ENCODE measurements at places on chromosomes 12 and 14. TPM values are rescaled to one million over a fixed set of nuclear protein-coding genes. Genes with fewer than 3 reads are reported as not detected.
A peak's percentile ranks its signal among the peaks of the same experiment; 100 is the strongest.

GRCh38 chr14:25394791-25395391 is 344.9 kb upstream of the STXBP6 start:
- DNase-seq: no peak

DNA sequence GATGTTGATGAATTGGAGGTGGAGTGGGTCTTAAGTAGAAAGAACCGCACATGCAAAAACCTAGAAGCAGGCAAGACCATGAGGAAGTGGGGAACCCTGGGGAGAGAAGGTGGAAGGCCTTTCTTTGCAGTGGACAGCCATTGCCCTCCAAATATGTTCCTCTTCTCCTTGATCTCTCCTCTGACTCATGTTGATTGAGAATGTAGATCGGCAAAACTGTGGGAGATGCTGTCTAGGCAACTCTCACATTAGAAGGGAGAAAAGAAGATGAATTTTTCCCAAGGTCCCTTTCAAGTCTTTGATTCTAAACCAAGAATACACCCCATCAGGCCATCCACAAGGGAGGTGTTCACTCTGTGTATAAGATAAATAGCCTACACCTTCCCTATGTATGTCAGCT is 257.5 kb downstream of the MSRB3 start:
- no peak for DNase-seq

GRCh38 chr12:88325076-88325815 is 183.1 kb downstream of the TMTC3 start:
- no peak for DNase-seq

DNA sequence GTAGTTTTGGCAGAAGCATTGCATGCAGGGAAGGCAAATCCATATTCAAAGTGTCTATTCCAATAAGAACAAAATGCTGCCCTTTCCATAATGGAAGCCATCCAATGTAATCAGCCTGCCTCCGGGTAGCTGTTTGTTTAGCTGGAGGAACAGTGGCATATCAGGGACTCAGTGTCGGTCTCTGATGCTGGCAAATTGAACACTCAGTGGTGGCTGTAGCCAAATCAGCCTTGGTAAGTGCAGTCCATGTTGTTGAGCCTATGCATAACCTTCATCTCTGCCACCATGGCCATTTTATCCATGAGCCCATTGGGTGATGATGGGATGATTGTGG is 147.8 kb upstream of the MAX start:
- no peak for DNase-seq

GRCh38 chr12:76627346-76628135 is 68.0 kb upstream of the OSBPL8 start:
- no peak for DNase-seq

GRCh38 chr12:91422811-91423692 is 240.4 kb upstream of the DCN start:
- no peak for DNase-seq

DNA sequence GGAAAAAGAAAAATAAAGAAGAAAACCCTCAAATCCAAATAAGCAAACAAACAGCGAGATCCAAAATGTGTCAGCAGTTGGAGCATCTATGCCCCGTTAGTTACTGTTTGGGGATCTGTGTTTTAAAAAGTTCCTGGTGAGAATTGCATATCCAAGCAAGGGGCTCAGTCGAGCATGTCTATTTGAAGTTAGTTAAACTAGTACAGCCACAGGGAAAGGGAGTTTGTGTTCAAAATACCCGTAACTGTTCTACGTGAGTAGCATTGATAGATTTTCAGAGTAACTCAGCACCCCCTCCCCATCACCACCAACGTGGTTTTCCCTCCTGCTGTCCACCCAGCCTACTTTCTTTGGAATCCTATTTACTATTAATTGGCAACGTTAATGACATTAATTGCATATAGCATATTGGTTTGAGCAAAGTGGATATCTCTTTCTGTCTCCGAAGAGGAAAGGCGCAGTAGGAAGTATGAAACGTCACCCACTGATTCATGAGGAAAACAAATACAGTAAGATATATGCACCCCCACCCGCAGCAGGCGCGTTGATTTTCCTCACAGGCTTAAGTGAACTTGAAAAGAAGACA is 1.5 kb downstream of the NPAS3 start:
- no peak for DNase-seq

DNA sequence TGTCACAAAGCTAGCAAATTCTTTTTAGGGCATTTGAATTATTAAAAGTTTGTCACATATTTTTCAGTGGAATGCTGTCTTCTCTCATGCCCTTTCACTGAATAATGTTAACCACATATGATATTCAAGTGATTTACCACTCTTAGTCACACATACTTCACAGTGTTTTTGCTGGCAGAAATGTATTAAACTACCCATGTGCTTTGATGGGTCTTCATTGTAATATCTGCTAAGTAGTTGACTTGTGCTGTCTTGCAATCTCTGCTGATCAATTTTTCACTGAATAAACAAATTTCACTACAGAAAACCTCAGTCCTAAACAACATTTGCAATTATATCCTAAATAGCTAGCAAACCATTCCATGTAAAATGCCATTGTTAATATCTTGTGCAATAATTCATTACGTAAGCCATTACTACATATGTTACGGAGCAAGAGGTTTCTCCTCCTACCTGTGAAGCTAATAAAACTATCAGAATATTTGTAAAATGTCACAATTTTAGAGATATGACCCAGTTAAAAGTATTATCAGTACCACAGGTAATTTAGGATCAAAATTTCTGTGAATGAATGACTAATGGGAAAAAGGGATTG is 64.6 kb upstream of the LMO3 start:
- no peak for DNase-seq

DNA sequence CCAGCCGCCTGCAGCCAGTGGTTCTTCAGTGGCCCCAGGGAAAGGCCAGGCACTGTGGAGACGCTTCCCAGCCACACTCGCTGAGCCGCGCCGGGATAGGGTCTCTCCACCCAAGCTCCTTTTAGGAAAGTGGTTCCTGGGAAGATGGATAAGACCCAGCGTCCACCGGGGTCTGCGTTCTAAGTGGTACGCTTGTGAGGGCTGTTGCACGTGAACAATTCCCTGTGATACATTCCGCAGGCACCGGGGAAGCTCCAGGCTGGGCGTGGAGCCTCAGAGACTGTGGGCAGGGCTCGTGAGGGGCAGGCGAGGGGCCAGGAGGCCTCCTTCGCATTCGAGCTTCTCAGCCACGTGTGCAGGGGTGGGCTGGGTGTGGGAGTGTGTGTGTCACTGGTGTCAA is 48.4 kb downstream of the GALNT9 start:
- DNase-seq: no peak

DNA sequence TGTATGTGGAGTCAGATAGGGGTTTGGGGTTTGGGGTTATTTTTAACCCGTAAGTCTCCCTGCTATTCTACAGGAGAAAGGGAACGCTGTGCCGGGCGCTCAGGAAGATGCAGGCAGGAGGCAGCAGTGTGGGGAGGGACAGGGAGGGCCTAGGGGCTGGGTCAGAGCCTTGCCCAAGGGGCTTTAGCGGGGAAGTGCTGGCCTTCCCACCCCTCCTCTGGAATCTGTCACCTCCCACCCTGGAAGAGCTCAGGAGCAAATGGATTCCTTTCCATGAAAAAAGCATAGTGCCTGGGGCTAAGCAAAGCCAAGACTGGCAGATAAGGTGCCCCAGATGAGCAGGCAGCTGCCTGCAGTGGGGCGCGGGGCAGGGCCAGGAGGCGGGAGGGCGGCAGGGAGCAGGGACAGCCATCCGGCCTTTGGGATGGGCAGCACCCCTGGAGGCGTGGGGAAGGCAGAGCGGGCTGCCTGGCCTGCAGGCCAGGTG is 7.3 kb upstream of the INF2 start:
- no peak for DNase-seq

- no peak for DNase-seq
These were observed 169.9 kb downstream of the CRADD start for GRCh38 chr12:93846936-93847516.

GRCh38 chr14:76810953-76811400 is 1.7 kb downstream of the ANGEL1 start:
- DNase-seq: no peak

DNA sequence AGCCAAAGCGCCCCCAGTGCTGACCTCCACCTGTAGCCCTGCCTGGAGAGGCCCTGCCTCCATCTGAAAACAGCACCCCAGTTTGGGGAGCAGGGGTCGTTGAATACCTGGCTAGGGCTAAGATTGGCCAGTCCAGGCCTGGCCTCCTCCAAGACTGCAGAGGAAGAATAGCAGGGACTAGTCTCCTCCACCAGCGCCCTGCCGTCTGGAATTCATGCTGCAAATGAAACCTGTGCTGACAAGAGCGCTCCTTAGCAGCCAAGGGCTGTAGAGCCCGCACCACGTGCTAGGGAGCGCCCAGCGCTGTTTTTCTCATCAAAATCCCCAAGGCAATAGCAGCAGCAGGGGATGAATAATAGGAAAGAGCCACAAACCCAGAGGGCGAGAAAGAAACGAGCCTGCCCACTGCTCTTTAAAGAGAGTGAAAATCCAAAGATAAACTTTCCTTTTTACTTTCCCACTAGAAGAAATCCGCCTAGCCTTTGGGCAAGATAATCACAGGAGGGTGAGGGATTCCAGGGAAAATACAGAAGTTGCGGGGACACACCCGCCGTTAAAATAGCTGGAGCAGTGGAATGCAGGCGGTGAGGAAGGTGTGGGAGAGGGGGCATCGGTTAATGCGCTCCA is 3.3 kb downstream of the COL2A1 start:
- no peak for DNase-seq

DNA sequence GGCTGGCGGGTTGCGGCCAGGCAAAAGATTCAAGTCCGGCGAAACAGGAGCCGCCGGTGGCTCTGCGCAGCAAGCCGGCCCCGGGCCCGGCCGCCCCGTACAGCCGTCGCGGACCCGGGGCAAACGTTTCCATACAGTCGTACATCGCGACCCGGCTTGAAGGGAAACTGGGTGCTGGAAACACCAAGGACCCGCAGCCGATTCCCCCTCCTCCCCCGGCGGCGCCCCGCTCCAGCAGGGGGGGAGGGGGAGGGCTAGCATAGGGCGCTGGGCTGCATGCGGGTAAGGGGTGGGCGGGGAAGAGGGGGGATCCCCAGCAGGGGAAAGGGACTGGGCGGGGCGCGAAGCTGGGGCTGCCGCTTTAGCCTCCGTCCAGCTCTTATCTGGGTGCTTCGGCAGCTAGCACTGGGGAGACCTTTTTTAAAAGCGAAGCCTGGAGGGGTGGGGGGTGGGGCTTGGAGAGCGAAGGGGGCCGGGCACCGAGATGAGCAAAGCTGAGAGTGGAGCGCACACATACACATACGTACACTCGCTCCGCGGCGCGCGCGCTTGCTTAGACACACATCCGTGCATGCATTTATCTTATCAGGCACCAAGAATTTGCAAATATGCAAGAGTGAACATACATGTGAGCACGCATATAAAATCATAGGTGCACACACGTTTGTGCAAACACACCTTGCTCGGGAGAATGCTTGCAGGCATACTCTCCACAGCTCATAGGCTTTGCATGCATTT is 11.9 kb downstream of the RARG start:
- DNase-seq: no peak

DNA sequence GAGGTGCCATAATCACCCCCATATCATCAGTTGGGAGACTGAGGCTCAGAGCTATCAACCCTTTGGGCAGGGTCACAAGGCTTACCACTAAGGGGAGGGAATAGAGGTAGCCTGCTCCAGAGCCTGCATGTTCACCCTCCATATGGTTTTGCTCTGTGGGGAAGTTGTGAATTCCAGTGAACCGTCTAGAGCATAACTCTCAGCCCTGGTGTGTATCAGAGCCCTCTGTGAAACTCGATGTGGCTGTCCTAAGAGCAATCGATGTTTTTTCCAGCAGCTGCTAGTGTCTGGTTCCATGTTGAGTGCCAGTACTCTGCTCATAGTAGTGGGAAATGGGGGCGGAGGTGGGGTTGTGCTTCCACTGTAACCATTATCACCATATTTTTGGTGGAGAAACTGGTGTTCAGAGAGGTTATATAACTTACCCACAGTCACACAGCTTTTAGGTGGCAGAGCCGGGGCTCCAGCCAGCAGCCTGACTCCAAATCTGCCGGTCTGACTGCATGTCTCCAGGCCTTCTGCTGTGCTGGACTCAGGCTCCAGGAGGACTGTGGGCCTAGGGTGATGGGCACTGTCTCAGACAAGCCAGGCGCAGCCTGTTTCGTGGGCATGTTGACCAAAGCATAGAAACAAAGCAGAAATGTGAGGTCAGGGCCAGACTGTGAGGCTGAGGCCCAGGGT is 104.2 kb downstream of the ADCK1 start:
- DNase-seq: no peak

DNA sequence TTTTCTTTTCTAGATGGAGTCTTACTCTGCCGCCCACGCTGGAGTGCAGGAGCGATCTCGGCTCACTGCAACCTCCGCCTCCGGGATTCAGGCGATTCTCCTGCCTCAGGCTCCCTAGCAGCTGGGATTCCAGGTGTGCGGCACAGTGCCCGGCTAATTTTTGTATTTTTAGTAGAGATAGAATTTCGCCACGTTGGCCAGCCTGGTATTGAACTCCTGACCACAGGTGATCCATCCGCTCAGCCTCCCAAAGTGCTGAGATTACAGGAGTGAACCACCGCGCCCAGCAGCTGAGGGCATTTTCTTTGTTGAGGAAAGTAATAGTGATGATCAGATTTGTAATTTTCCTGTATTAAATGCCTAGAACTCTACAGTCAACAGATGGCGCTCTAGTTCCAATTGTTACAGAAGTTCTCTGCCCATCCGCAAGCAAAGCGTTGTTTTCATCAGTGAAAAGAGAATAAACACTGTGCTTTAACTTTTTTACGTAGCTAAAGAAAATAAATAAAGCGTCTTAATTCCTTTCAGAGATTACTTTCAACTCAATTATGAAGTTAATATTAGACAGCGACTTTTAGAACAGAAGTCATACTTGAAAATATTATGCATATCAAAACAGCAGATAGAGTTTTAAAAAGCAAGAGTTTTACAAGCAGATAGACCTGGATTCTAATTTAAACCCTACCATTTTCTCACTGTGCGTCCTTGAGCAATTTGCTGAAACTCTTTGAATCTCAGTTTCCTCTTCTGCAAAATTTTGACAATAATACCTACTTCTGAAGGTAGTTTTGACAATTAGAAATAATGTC is 335.1 kb downstream of the DUSP6 start:
- peak; percentile 53 for DNase-seq

FGD6 gene
- total RNA-seq: 17.3 TPM

REC8 gene
- total RNA-seq: 160 TPM

SLC41A2 gene
- 3.8 TPM for total RNA-seq

RHOF gene
- 25.5 TPM for total RNA-seq

LBHD2 gene
- total RNA-seq: not detected
